ENCODE measurements at places on chromosomes 13 and 19.

DNA sequence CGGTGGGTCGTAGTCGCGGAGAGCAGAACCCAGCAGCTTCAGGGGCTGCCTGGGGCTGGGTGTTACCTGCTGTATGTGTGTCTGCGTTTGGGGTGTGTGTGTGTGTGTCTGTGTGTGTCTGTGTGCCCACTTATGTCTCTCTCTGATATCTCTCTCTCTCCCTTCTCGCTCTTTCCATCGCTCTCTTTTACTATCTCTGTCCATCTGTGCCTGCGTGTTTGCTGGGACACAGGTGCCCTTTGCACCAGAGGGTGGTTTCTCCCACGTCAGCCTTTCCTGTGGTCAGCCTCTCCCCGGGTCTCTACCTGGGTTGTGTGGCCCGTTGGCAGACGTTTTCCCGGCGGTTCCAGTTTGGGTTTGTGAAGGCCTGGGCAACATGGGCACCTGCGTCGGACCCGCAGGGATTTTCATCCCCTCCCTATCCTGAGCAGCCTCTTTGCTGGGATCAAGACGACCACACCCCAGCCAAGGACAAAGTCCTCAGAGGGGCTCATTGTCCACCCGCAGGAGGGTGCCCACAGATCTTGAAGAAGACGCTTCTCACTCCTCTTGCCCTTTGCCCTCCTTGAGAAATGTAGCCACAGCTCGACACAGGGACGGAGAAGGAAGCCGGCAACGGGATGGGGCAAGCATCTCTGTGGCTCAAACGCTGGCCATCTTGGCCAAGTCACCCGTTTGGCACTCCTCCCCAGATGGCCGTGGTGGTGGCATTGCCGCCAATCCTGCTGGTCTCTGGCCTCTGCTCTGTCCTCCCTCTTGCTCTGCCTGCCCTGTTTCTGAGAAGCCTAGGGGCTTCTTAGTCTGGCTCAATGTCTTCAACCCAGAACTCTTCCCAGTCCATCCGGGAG, 43.3 kb downstream of the ZNF146 start:
- DNase-seq: no peak

GRCh38 chr19:4414144-4414799, 11.8 kb downstream of the CHAF1A start:
- DNase-seq: no peak

- no peak for DNase-seq
Measured at GRCh38 chr19:2121416-2122051, 24.8 kb downstream of the IZUMO4 start.

GRCh38 chr19:7830272-7830771, 304 bp downstream of the EVI5L start:
- DNase-seq: no peak

GRCh38 chr19:2239173-2239572, 2.5 kb downstream of the SF3A2 start:
- DNase-seq: no peak

GRCh38 chr13:51953347-51954195, 57.7 kb downstream of the ATP7B start:
- no peak for DNase-seq

DNA sequence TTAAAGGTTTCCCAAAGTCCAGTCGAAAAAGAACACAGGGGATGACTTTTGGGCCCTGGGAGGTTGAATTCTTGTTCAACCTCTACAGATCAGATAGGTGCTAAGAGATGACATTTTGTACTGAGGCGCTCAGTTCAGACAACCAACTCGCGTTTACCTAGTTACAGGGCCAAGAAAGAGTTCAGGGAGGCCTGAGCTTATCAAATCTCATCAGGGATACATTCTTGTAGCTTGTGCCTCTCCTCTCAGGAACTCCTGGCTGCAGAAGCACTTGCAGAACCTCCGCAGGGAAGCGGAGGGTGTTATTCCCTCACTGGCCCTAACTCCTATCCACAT, 825 bp downstream of the ZNF776 start:
- DNase-seq: no peak

GRCh38 chr19:44542671-44543070, 13.2 kb upstream of the CEACAM20 start:
- DNase-seq: no peak
